SJSA1 (cell line): ENCODE measurements at places on chromosomes 7 and 10.

DNA sequence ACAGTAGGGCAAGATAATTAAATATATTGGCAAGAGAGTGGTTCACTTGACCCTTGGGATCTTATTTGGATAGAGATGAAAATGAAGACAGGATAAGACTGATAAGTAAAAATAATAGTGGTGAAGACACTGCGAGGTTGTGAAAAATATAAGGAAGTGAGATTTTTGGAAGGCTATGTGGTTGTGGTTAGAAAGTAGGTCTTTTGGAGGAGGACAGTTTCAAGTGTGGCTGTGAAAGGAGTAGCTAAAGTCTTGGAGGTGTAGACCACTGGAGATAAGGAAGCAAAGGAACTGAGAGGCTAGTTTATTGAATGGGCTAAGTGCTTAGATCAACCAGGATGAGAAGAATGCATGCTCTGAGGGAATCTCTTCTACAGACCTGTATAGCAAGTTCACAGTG lies 11.2 kb downstream of the MIOS start:
- no peak for DNase-seq

GRCh38 chr10:47139121-47139520 lies 160.9 kb upstream of the GDF10 start:
- no peak for DNase-seq

DNA sequence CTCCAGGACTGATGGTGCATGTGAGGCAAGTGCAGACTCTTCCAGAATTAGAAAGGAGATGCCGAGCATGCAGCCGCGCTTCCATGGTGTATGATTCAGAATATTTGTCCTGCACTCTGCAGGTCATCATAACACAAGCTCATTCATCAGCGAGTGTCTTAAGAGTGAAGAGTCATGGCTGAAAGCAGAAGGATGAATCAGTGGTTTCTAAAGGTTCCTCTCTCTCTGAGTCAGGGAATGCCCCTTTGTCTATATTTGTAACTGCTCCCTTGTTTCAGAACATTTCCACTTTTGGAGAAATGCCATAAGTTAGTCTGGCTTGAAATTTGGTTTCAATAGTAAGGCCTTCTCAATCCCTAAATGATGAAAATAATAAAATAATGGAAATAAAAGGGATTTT lies 52.3 kb downstream of the HECW1 start:
- DNase-seq: peak; percentile 64

GRCh38 chr10:110142965-110143364 lies 64.4 kb upstream of the MXI1 start:
- no peak for DNase-seq

- DNase-seq: no peak
Observed at GRCh38 chr10:22637491-22637890, 76.9 kb downstream of the PIP4K2A start.

GRCh38 chr7:73734619-73735527 lies 3.7 kb downstream of the ABHD11 start:
- DNase-seq: peak; percentile 95

DNA sequence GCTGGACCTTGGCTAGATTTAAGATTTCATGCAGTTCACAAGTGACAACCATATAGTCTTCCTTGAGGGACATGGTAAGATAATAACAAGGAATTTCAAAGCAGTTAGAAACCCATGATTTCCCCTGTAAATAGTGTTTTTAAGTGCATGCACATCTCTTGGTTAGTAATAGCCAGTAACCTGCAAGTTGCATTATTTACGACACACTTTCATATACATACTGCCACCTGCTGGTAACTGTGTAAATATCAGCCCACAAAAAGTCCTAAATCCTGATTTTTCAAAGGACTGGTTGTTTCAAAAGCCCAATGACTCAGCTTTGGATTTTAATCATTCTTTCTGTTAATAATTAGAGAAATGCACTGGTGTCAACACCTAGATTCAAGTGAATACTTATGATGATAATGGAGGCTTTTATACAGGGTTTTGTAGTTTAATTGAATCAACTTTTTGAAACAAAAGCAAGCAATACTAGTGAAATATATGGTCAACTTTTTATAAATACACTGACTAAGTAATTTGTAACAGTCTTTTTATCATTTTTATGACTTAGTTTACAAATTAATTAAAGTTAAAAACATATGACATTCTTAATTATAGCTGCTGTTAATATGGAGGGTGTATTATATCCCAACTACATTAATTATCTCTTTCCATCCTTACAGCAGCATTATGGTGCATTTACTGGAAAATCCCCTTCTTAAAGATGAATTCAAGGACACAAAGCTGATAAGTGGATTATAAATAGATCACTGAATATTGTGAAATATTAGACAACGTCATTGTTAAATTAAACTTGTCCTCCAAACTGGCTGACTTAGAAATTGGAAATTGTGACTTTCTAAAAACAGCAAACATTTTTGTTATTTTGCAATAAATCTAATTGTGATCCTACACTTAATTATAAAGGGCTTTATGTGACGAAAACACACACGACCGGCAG lies 367.7 kb upstream of the SEMA3D start:
- DNase-seq: peak; percentile 55

- DNase-seq: peak; percentile 65
Observed at GRCh38 chr10:29634764-29635625, at the start of gene SVIL. Gene SVIL, minus strand, starts transcription at chr10:29634971. Its CDS starts 79,913 bp downstream, at chr10:29555058.

- no peak for DNase-seq
Observed at GRCh38 chr10:114329634-114330365, 74.5 kb downstream of the AFAP1L2 start.

GRCh38 chr10:123553810-123554430 lies 112.2 kb upstream of the GPR26 start:
- no peak for DNase-seq

- DNase-seq: no peak
Observed at GRCh38 chr10:43160921-43161255, 22.6 kb downstream of the CSGALNACT2 start.

GRCh38 chr10:78408671-78409472 lies 375.2 kb downstream of the RPS24 start:
- DNase-seq: peak; percentile 31

GRCh38 chr7:129271500-129272355 lies 46.9 kb downstream of the AHCYL2 start:
- DNase-seq: peak; percentile 50

GRCh38 chr10:72344932-72345331 lies 9.8 kb downstream of the DNAJB12 start:
- DNase-seq: no peak

- no peak for DNase-seq
Observed at GRCh38 chr7:67423065-67423464, 426.4 kb downstream of the TYW1 start.

DNA sequence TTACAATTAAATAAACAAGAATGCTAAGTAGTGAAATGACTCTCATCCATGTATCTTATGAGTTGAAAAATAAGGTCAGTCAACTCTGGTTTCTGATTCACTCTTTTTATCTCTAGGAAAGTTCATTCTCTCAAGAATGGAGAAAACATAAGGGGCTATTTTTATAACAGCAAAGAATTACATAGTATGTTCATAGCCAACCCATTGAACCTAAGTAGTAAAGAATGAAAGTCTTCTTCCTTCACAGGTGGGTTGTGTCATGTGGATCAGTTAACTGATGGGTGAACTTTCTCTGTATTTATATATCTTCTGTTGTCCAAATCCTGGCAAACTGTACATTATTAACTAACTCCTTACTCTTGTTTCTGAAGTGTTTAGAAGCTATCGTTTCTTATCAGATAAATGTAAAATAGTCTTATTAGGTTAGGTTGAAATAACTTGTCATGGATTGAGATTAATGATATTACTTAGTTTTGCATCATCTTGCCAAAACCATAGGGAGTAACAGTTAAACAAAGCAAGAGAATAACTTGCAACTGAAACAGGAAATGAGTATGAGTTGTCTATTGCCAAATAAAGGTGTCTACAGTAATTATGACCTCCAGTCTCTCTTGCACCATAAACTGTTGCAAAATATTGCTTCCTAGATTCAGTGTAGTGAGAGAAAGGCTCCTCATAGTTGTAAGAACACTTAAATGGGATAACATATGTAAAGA lies 86.8 kb downstream of the ANKRD7 start:
- DNase-seq: no peak

DNA sequence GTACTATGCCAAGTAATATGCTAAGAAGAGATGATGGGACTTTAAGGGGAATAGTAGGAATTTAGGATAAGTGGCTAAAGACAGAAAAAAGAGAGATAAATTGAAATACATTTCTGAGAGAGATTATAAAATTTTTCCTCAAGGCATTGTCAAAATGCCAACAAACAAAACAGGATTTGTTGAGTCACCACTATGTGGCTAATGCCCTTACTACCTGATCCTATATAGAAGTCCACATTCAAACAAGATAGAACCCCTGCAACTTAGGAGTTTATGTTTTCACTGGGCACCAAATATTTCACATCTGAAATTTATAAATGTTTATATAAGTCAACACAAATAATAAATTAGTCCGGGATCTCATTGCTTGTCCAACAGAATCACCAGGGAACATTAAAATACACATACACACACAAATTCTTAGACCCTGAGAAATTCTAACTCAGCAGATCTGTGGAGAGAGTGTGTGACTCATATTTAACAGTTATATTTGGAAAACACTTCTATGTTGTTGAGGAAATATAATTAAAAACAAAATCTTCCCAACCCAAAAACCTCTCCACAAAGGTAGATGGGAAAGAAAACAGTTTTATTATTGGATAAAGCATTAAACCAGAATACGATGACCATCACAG lies 154.3 kb downstream of the PPP1R3A start:
- DNase-seq: no peak

DNA sequence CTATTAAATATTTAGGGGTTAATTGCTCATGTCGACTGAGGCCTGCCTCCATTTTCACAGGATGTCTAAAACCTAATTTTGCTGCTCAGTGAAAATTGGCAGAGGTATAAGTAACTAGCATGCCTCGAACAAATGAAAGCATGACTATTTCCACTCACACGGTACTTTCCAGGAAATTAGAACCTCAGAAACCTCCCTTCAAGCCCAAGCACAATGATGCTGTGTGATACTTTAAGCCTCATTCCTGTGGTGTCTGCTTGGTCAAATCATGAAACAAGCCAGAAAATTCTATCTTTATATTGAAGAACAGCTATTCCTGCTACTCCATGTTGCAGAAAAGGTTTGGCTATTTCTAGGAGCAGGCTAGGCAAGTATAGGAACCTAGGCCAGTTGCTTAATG lies 203.0 kb downstream of the SORCS3 start:
- DNase-seq: no peak

GRCh38 chr7:28107960-28108359 lies 72.6 kb downstream of the JAZF1 start:
- DNase-seq: no peak

DNA sequence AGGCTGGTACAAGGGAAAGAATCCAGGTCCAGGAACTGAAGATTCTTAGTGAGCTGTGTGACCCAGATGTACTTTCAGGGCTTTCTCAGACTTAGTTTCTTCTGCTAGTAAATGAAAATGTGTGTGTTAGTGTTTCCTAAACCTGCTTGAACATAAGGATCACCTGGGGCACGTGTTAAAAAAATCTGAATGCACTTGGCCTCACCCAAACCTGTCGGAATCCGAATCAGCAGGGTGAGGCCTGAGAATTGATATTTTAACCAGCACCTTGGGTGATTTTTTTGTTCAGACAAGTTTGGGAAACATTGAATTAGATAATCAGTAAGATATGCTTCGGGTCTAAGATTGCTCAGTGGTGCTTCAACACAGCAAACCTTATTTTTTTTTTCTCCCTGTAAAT lies 59.7 kb downstream of the ZNF365 start:
- no peak for DNase-seq

DNA sequence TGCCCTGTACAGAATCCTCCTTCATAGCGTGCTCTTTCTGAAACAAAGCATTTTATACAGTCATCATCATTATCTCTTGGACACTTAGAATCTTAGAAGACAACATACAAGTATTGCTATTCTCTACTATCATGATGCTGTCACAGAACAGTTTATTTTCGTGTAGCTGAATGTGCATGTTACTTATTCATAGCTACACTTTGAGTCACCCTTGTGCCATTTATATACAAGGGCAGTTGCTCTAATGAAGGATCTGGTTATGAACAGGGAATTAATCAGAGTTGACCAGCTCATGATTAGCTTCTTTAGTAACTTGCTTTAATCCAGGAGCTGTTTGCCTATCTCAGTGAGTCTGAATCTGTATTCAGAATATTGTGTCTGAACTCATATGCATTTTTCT lies 11.2 kb downstream of the CASP2 start:
- no peak for DNase-seq

- peak; percentile 27 for DNase-seq
Observed at GRCh38 chr7:158353606-158354570, 233.7 kb downstream of the PTPRN2 start.

GRCh38 chr10:93379731-93380575 lies 102.2 kb downstream of the MYOF start:
- DNase-seq: peak; percentile 71

GRCh38 chr7:148624735-148625134 lies 34.2 kb downstream of the C7orf33 start:
- no peak for DNase-seq

DNA sequence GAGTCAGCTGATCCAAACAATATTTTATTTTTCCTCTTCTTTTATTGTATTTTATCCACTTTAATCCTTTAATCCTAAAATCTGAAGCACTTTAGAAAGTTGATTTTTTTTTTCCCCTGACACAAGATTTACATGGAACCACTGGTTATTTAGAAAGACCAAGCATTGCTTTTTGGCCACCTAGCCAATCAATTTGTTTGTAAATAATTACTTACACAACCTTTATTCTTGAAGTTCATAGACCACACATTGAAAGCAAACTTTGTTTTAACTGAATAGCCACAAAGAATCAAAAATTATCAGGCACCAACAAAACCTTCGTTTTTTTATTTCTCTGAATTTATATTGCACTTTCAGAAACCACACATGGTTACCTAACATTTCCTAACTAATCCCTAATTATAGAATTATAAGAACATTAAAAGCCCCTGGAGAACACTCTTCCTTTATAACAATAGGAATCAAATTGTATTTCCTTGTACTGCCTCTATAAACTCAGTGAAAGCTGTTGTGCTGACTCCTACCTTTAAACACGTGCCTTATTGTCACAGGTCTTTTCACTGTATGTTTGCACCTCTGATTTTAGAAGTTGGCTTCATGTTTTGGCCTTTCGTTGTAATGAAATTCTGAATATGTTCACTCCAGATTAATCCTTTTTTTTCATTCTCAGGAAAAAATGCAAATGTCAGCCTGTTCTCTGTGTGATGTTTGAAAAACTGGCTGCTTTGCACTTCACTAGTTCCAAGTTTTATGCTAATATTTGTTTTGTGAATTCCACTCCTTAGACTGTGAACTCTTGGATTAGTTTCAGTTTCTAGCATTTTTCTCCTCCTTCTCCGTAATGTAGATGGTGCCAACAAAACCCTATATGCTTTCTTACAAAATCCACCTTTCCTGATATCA lies 1511.9 kb downstream of the REEP3 start:
- DNase-seq: no peak

DNA sequence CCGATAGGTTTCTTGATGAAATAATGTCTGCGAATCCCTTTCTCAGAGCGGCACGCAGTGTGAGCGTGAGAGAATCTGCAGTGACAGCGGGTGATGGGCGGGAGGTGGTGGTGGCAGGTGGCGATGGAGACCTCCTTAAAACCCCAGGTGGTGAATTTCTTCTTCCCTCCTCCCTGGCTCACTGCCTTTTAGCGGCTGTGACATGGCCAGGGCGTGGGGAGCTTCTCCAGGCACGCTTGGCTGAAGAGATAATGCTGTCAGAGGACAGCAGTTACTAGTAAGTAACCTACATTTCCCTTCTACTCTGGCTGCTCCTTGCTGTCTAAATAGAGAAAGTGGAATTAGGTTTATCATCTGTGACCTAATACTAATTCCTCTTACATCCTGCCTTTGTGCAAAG lies 141.4 kb upstream of the INSYN2A start:
- DNase-seq: no peak

- DNase-seq: no peak
Observed at GRCh38 chr7:43905209-43905946, 1.0 kb downstream of the URGCP start.
